ENCODE measurements at places on chromosomes 1 and 21.

DNA sequence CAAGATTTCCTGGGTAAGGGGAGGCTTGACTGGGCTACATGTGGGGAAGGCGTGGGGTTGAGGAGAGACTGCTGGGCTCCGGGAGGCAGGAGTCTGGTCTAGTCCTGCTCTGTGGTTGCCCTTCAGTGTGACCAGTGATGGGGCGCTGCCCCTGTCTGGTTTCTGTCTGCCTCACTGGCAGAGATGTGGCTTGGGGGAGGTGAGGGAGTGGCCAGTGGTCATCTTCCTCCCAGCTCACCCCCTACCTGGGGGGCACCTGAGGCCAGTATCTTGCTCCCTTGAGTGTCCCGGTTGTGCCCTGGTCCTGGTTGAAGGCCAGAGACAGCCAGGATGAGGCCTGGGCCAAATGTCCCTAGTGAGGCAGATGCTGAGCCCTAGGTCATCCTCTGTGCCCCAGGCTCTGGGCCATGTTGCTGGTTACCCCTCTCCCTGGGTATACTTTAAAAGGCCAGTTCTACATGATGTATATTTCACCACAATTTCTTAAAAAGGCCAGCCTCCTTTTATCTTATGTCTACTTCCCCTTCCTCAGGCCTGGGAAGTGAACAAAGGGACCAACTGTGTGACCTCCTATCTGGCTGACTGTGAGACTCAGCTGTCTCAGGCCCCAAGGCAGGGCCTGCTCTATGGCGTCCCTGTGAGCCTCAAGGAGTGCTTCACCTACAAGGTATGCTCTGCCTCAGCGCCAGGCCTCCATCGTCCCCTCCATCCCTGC lies 10.5 kb downstream of the FAAH start:
- no peak for DNase-seq

GRCh38 chr1:235511470-235512240 lies 7.4 kb upstream of the B3GALNT2 start:
- DNase-seq: no peak

GRCh38 chr1:171550050-171550449 lies 64.7 kb downstream of the PRRC2C start:
- DNase-seq: no peak

- no peak for DNase-seq
These were observed 4.7 kb downstream of the ZNF326 start for GRCh38 chr1:89999628-90000027.

Data from NCI-H2107 (cell line).